ENCODE measurements at places on chromosomes 11 and 22.
A peak's percentile ranks its signal among the peaks of the same experiment; 100 is the strongest.

- no peak for DNase-seq
These were observed 67.9 kb upstream of the GRAMD1B start for GRCh38 chr11:123362186-123362585.

GRCh38 chr22:50473088-50473487 is 1.7 kb downstream of the SBF1 start:
- no peak for DNase-seq

DNA sequence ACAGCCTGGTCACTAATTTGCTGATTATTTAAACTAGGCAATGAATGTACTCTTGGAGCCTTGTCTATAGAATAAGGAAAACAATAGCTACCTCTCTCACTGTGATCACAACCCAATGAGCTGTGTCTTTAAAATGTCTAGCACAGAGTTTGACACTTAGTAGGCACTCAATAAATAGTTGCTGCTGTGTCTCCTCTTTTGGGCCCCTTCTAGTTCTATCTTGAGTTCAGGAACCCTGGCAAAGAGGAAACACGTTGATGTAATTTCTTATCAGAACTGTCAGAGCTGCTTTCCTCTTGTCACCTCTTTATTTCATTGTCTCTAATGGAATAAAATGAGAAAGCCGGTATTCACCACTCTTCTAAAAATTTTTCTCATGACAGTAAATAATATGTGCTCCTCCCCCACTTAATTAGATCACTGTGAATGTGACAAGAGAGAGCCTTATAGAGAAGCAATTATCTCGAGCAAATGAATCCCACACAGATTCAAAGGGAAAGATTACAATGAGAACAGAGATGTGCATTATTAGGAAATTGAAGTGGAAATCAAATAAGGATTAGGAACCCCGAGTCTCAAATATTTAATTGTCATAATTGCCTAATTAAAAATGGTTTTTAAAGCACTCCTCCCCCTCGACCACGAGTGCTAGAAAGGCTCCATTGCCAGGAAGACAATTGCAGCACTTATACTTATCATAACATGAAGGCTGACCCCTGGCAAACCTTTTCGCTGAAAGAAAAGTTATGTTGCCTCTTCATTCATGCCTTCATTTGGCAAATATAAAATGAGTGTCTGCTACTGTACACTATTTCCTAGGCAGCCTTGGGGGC is 175.0 kb upstream of the BDNF start:
- DNase-seq, result no peak

- no peak for DNase-seq
These were observed 117.2 kb downstream of the MICAL3 start for GRCh38 chr22:17906978-17907747.

- no peak for DNase-seq
These were observed 988 bp downstream of the MGAT3 start for GRCh38 chr22:39457556-39458443.

GRCh38 chr11:102010776-102011494 is 36.3 kb upstream of the CFAP300 start:
- peak; percentile 25 for DNase-seq

- DNase-seq, result no peak
These were observed 11.8 kb downstream of the NIPSNAP1 start for GRCh38 chr22:29569011-29569678.

GRCh38 chr11:62477927-62478326 is 59.1 kb downstream of the SCGB1A1 start:
- no peak for DNase-seq

DNA sequence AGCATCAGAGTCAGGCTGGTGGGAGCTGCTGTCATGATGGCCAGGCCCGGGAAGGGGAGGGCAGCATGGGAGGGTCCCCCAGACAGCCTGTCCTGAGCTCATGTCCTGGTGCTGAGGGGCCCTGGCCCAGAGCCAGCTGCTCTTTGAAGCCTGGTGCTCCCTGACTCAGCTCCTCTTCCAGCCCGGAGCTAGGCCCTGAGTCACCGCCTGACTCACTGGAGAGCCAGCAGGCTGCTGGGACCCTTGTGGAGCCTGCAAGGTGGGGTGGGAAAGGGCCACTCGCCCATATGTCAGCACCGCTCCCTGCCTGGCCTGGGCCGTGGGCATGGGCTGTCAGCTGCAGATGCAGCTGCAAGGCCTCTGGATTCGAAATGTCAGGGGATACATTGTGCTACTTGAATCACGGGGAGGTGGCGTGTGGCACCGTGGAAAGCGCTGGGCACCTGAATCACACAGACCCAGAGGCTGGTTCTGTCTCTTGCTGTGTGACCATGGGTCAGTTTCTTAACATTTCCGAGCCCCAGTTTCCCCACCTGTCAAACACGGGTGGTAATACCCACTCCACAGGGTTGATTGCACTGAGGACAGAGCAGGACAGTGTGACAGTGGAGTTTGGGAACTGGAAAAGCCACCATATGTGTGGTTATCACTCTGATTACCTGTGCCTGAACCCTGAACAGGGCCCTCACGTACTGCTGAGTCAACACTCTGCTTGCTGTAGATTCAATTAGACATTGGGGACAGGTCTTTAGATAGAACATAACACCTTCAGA is 4.4 kb downstream of the CACNA1I start:
- peak; percentile 62 for DNase-seq

DNA sequence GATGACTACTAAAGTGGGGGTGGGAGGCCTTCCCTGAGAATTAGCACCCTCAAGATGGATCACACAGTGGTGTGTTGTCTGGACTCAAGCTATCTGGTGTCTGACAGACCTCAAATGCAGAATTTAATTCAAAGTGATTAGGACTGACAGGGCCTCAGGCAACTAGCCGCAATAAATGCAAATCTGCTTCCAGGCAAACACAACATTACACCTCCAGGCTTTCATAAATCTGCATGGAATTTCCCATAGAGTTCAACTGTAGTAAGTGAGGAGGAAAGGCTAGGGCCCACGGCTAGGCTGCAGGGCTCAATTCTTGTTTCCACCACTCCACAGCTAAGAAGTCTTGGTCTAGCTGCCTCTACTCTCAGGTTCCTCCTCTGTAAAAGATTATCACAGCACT is 331.4 kb downstream of the LARGE1 start:
- DNase-seq, result no peak

- DNase-seq, result no peak
These were observed 261.9 kb upstream of the PLET1 start for GRCh38 chr11:112522536-112522935.

GRCh38 chr11:47393163-47394049 is 15.0 kb upstream of the SLC39A13 start:
- DNase-seq, result no peak

DNA sequence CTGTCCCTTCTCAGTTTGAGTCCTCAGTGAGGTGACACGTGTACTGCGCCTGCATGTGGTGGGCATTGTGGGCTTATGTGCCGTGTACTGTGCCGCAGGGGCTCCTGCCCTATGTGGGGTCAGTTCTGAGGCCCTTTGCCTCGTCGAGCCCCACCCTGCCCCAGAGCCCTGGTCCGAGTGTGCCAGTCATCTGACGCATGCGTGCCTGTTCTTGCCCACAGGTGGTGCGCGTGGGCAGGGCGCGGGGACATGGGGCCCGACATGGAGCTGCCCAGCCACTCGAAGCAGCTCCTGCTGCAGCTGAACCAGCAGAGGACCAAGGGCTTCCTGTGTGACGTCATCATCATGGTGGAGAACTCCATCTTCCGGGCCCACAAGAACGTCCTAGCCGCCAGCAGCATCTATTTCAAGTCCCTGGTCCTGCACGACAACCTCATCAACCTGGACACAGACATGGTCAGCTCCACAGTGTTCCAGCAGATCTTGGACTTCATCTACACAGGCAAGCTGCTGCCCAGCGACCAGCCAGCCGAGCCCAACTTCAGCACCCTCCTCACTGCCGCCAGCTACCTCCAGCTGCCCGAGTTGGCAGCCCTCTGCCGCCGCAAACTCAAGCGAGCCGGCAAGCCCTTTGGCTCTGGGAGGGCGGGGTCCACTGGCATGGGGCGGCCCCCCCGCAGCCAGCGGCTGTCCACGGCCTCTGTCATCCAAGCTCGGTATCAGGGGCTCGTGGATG is 22.3 kb upstream of the TMEM191C start:
- no peak for DNase-seq

GRCh38 chr11:128596250-128596649 is 8.9 kb upstream of the ETS1 start:
- no peak for DNase-seq

GRCh38 chr22:40479126-40479800 is 108.9 kb downstream of the SGSM3 start:
- DNase-seq, result no peak

Data from retinal pigment epithelial cell (primary cell).